Activated CD4-positive, alpha-beta memory T cell treated with anti-CD3 and anti-CD28 coated beads, Interleukin-2, amount 10 ng/mL, durations not matched to agents 7 days and 5 days (primary cell): ENCODE measurements at places on chromosomes 16 and 17. TPM values are rescaled to one million over a fixed set of nuclear protein-coding genes. Genes with fewer than 3 reads are reported as not detected.
A peak's percentile ranks its signal among the peaks of the same experiment; 100 is the strongest.

- no peaks in the 10 kb centered on the region for H3K27me3 ChIP-seq
- H3K36me3 ChIP-seq = no peaks in the 10 kb centered on the region
- no peak overlapping the region for H3K27ac ChIP-seq
- no peaks in the 10 kb centered on the region for H3K4me1 ChIP-seq
Measured at GRCh38 chr17:17033466-17033865, 8.8 kb upstream of the MPRIP start.

The CDR2L gene
- 0.50 TPM for total RNA-seq

The KRT38 gene
- total RNA-seq = not detected

The SULT1A2 gene
- 0.13 TPM for total RNA-seq

The EVPL gene
- not detected for total RNA-seq

- H3K4me1 ChIP-seq = peaks cover 3% of the 10 kb centered on the region
- no peak overlapping the region for H3K27ac ChIP-seq
- H3K27me3 ChIP-seq = no peaks in the 10 kb centered on the region
- DNase-seq = no peak
- H3K36me3 ChIP-seq = peaks cover 50% of the 10 kb centered on the region
- H3K4me3 ChIP-seq = no peak overlapping the region
Measured at GRCh38 chr16:24778671-24779070, 49.2 kb downstream of the TNRC6A start.

- no peaks in the 10 kb centered on the region for H3K27me3 ChIP-seq
- peaks cover 45% of the 10 kb centered on the region for H3K36me3 ChIP-seq
Measured at GRCh38 chr17:61904094-61904710, 23.6 kb downstream of the INTS2 start.

The EVI2B gene
- 109 TPM for total RNA-seq

DNA sequence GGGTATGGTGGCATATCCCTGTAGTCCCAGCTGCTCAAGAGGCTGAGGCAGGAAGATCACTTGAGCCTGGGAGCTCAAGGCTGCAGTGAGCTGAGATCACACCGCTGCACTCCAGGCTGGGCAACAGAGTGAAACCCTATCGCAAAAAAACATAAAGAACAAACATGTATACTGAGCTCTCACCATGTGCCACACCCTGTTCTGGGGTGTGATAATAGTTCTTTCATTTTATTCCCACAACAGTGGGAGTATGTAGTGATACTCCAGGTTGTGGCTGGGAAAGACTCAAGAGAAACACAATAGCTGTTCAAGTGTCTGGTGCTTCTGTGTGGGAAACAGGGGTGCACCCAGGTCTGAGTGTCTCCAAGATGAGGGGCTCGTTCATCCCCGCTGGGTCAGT, 90.7 kb downstream of the SOCS1 start:
- H3K27me3 ChIP-seq = no peaks in the 10 kb centered on the region
- no peak for DNase-seq
- peaks cover 62% of the 10 kb centered on the region for H3K4me1 ChIP-seq
- H3K36me3 ChIP-seq = peaks cover 42% of the 10 kb centered on the region
- H3K4me3 ChIP-seq = no peak overlapping the region

DNA sequence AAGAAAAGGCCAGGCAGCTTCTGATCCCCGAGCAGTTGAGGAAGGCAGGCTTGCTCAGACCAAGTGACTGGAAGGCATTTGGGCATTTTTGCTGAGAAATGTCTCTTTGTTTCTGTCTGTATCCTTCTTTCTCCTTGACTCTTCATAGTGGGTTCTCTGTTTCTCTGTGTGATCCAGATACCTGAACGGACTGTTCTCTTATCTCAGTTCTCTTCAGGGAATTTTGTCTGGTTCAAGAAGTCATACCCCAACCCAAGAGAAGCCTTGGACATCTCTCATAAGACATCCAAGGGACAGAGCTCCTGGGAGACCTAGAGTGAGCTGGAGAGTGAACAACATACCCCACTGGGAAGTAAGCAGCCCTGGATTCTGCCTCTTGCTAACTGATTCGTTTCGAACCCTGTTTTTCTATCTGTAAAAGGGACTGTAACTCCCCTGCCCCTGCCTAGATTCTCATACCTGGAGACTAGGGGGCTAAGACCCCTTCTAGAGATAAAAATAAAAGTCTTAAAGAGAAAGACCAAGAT, 541 bp downstream of the CCL3 start:
- H3K4me3 ChIP-seq = peak overlapping the region; percentile 35
- H3K27me3 ChIP-seq = no peaks in the 10 kb centered on the region
- H3K4me1 ChIP-seq = peaks cover 68% of the 10 kb centered on the region
- H3K36me3 ChIP-seq = no peaks in the 10 kb centered on the region
- H3K27ac ChIP-seq = peak overlapping the region; percentile 78
- no peak for DNase-seq

The DUS1L gene
- total RNA-seq = 99.3 TPM

The GP1BA gene
- not detected for total RNA-seq

The KLHL10 gene
- not detected for total RNA-seq

DNA sequence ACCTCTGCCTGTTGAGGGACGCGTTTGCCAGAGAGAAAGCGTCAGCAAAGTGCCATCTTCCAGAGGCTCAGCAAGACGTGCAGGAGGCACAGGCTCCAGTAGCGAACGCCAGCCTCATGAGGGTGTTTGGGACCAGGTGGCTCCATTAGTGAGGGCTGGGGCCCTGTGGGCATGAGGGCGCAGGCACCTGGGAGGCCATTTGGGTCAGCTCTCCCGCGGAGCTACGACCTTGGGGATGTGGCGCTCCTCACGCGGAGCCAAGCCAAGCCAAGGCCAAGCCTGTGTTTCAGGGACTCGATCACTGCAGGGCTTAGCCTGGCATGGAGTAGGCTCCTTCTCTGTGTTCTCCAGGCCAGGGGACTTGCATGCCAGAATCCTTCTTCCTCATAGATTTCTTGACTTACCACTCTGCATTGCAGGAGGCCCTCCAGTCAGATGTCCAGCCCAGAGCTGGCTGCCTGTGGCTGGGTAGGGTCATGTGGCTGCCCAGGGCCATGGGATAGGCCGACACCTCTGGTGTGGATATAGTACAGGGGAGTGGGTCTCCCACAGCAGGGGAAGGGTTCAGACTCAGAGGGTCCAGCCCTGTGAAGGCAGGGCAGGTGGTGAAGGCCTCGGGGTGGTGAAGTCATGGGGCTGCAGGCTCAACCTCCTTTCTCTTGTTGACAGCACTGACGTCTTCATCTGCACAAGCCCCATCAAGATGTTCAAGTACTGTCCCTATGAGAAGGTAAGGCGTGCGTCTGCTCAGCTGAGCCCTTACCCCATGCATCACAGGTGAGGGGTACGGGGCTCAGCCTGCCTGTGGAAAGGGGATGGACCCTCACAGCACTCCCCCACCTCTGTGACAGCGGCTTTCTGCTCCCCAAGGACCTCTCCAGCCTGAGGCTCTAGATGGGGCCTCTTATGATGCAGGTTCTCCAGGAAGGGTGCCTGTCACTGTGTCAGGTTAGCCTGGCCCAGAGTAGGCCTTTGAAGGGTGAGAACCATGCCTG, 19.6 kb downstream of the NT5M start:
- H3K36me3 ChIP-seq = no peaks in the 10 kb centered on the region
- no peaks in the 10 kb centered on the region for H3K4me1 ChIP-seq
- DNase-seq = no peak
- H3K4me3 ChIP-seq = no peak overlapping the region

DNA sequence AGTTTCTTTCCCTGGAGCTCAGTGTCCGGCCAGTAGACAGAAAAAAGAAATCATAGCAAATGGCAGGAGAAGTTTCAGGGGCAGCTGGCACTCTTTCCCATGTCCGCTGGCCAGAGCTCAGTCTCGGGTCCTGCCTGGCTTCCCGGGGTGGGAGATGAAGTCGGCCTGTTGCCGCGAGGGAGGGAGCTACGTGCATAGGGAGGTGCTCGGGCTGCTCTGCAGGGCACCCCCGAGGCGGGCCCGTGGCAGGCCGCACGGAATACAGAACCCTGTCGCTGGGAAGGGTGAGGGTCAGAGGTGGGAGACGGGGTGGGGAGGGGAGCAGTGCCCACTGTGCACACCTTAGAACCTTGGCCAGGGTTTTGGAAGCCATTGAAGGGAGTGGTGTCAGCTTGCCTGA, 78.3 kb upstream of the FOXF1 start:
- no peak overlapping the region for H3K4me3 ChIP-seq
- H3K27ac ChIP-seq = no peak overlapping the region
- DNase-seq = no peak
- H3K36me3 ChIP-seq = no peaks in the 10 kb centered on the region
- no peaks in the 10 kb centered on the region for H3K27me3 ChIP-seq

- no peak overlapping the region for H3K4me3 ChIP-seq
- no peak overlapping the region for H3K27ac ChIP-seq
- H3K36me3 ChIP-seq = peaks cover 69% of the 10 kb centered on the region
Measured at GRCh38 chr16:57430955-57431354, 16.2 kb downstream of the CIAPIN1 start.

- no peaks in the 10 kb centered on the region for H3K4me1 ChIP-seq
- H3K27me3 ChIP-seq = no peaks in the 10 kb centered on the region
- no peak overlapping the region for H3K27ac ChIP-seq
- H3K36me3 ChIP-seq = no peaks in the 10 kb centered on the region
Measured at GRCh38 chr16:64478252-64478906, 643.5 kb downstream of the CDH11 start.

- no peak overlapping the region for H3K4me3 ChIP-seq
- no peak overlapping the region for H3K27ac ChIP-seq
- no peaks in the 10 kb centered on the region for H3K36me3 ChIP-seq
- H3K4me1 ChIP-seq = no peaks in the 10 kb centered on the region
- H3K27me3 ChIP-seq = no peaks in the 10 kb centered on the region
Measured at GRCh38 chr16:76913046-76913445, 277.9 kb upstream of the MON1B start.

GRCh38 chr17:41519501-41520224, 973 bp upstream of the KRT15 start:
- H3K27me3 ChIP-seq = no peaks in the 10 kb centered on the region
- H3K36me3 ChIP-seq = no peaks in the 10 kb centered on the region
- no peak overlapping the region for H3K4me3 ChIP-seq
- no peak for DNase-seq

The CD300C gene
- total RNA-seq = 3.9 TPM

The UNK gene
- 26.1 TPM for total RNA-seq

The EPOP gene
- 10.2 TPM for total RNA-seq

GRCh38 chr17:9036336-9036735, 15.0 kb downstream of the NTN1 start:
- peaks cover 12% of the 10 kb centered on the region for H3K27me3 ChIP-seq
- no peak overlapping the region for H3K4me3 ChIP-seq
- no peaks in the 10 kb centered on the region for H3K4me1 ChIP-seq
- H3K36me3 ChIP-seq = no peaks in the 10 kb centered on the region

The CFAP119 gene
- 4.1 TPM for total RNA-seq

GRCh38 chr17:35892091-35893035, 12.2 kb upstream of the CCL5 start:
- peaks cover 80% of the 10 kb centered on the region for H3K4me1 ChIP-seq
- H3K4me3 ChIP-seq = no peak overlapping the region
- peaks cover 13% of the 10 kb centered on the region for H3K36me3 ChIP-seq
- no peaks in the 10 kb centered on the region for H3K27me3 ChIP-seq
- peak; percentile 62 for DNase-seq

- peaks cover 37% of the 10 kb centered on the region for H3K36me3 ChIP-seq
- H3K27ac ChIP-seq = no peak overlapping the region
- no peak overlapping the region for H3K4me3 ChIP-seq
Measured at GRCh38 chr16:67137605-67138004, 13.2 kb downstream of the B3GNT9 start.

The KRT13 gene
- not detected for total RNA-seq

- peaks cover 50% of the 10 kb centered on the region for H3K4me1 ChIP-seq
- H3K27ac ChIP-seq = no peak overlapping the region
- no peak for DNase-seq
- H3K27me3 ChIP-seq = no peaks in the 10 kb centered on the region
Measured at GRCh38 chr16:56945847-56946527, 14.0 kb downstream of the HERPUD1 start.

GRCh38 chr17:59838052-59838916, 54.5 kb downstream of the TUBD1 start:
- no peaks in the 10 kb centered on the region for H3K27me3 ChIP-seq
- DNase-seq = peak; percentile 61
- H3K4me3 ChIP-seq = peak overlapping the region; percentile 100
- H3K27ac ChIP-seq = peak overlapping the region; percentile 99
- peaks cover 65% of the 10 kb centered on the region for H3K36me3 ChIP-seq
- H3K4me1 ChIP-seq = peaks cover 37% of the 10 kb centered on the region

GRCh38 chr16:85056211-85056748, 28.7 kb downstream of the KIAA0513 start:
- H3K4me1 ChIP-seq = peaks cover 32% of the 10 kb centered on the region
- H3K27ac ChIP-seq = peak overlapping the region; percentile 66
- H3K27me3 ChIP-seq = peaks cover 12% of the 10 kb centered on the region
- H3K4me3 ChIP-seq = peak overlapping the region; percentile 21

GRCh38 chr17:74276051-74276476, 2.0 kb downstream of the DNAI2 start:
- peaks cover 69% of the 10 kb centered on the region for H3K4me1 ChIP-seq
- H3K27ac ChIP-seq = peak overlapping the region; percentile 40
- no peak overlapping the region for H3K4me3 ChIP-seq

The BAIAP3 gene
- 3.4 TPM for total RNA-seq

DNA sequence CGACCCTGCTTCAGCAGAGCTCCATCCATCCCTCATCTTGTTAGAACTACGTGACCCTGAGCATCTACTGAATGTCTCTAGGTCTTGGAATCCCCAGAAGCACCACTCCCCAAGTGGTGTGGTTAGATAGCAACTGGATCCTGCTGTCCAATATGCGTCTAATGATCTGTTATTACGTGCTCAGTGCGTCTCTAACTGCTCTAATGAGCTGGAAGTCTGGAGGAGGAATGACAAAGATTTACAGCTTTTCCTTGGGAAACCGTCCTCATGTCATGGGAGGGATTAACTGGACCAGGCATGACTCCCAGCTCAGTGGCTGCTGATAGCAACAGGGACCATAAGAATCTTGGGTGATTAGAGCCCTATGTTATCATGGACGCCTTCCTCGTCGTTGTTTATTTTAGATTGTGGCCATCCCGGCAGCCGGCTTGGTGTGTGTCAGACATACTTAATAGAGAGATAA, 150.9 kb downstream of the HS3ST3B1 start:
- no peaks in the 10 kb centered on the region for H3K36me3 ChIP-seq
- H3K27me3 ChIP-seq = peaks cover 2% of the 10 kb centered on the region
- H3K4me3 ChIP-seq = no peak overlapping the region
- DNase-seq = no peak

The SRCIN1 gene
- 0.05 TPM for total RNA-seq

The STH gene
- not detected for total RNA-seq

The PRSS33 gene
- total RNA-seq = not detected

- no peak for DNase-seq
- H3K36me3 ChIP-seq = no peaks in the 10 kb centered on the region
- H3K4me1 ChIP-seq = peaks cover 3% of the 10 kb centered on the region
- no peak overlapping the region for H3K4me3 ChIP-seq
- peaks cover 47% of the 10 kb centered on the region for H3K27me3 ChIP-seq
- no peak overlapping the region for H3K27ac ChIP-seq
Measured at GRCh38 chr16:75250089-75250808, 1.2 kb downstream of the BCAR1 start.
